Activated CD4-positive, CD25-positive, alpha-beta regulatory T cell (primary cell): ENCODE measurements at places on chromosomes 1 and 21.

GRCh38 chr1:109618661-109619575 lies 498 bp downstream of the GNAT2 start:
- no peak for DNase-seq

DNA sequence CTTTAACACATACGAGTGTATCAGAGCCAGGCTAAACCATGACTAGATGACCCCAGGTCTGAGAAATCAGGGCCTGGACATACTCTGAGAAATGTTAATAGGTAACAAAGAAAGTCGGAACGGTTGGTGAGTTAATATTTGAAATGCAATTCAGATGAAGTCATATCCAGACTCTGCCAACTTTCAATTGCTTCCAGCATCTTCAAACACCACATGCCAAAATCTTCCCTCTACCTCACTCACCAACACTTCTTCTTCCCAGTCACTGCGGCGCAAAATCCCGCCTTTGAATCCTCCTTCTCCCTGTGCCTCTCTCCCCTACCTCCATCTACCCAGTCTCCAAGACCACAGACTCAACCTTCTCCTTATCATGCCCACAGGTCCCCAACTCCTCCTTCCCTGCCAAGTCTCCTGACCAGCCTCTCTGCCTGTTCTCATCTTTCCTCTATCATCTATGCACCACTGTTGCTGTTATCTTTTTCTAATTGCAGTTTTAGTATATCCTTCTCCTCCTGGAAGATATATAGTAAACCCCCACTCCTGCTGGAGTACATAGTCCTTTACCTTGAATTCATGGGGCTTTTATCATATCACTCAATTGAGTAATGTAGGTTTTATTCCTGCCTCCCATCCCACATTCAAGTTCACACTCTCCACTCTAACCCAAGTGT lies 41.3 kb downstream of the ZBTB18 start:
- no peak for DNase-seq

- no peak for DNase-seq
Observed at GRCh38 chr21:34534522-34534921, 22.5 kb upstream of the KCNE1 start.

DNA sequence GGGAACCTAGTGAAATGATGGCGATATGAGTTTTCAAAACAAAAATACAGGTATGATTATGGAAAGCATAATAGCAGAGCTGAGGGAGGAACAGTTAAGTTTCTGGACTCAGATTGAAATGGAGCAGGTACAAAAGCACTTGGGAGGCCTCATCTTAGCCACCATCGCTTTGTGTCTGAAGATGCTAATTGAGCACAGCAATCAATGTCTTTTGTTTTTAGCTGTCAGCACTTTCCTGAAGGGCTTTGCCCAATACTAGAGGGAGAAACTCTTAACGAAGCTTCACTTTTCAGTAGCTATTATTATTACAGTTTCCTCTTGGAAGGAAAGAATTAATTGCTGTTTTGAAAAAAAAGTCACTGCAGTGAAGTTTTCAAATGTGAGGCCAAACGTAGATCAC lies 348.7 kb downstream of the RWDD3 start:
- no peak for DNase-seq

DNA sequence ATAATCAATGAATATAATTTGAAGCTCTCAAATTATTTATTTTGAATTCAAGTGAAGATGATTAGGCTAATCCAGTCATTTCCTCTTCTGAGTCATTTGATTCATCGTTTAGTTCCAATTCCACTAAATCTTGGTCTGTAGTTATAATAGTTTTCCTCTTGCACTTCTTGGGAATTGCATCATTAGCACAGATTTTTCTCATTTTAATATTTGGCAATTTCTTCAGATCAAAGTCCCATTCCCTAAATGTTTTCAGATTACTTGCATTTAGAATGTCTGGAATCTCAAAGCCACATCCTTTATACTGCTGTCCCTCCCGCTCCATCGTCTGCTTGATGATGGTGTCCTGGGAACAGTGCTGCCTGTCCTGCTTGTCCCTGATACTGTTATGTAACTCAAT lies 43.5 kb downstream of the MAST2 start:
- no peak for DNase-seq

DNA sequence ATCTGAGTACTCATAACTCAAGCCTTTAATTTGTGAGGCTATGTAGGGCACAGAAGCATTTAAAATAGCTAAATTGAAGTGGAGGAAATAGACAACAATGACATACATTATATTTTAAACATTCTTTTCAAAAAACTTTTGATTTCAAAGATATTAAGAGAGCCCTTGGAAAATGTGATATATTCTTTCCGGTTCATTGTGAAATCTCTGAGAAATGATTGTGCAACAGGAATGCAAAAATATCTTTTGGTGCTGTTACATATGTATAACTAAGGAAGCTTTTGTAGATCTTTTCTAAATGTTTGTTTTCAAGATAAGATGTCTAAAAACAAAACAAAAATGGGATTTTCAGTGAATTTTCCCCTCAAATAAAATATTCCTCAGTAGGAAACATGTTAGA lies 185.2 kb downstream of the LEPR start:
- no peak for DNase-seq

- no peak for DNase-seq
Observed at GRCh38 chr1:234874291-234875288, 254.0 kb downstream of the TOMM20 start.

DNA sequence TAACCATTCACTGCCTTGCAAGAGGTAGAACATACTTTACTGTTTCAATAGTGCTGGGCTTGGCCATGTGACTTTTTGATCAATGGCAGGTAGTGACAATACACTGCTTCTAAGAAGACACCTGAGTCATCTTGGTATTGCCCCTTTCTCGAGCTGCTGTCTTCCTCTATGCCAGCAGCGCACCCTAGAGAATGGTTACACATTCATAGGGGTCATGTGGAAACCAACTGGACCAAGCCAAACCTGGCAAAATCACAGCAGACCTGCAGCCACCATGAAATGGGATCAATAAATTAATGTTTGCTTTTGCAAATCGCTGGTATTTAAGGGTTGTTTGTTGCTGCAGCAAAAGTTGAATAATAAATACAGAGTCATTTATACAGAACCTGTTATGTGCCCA lies 122.3 kb downstream of the GRIK1 start:
- no peak for DNase-seq

DNA sequence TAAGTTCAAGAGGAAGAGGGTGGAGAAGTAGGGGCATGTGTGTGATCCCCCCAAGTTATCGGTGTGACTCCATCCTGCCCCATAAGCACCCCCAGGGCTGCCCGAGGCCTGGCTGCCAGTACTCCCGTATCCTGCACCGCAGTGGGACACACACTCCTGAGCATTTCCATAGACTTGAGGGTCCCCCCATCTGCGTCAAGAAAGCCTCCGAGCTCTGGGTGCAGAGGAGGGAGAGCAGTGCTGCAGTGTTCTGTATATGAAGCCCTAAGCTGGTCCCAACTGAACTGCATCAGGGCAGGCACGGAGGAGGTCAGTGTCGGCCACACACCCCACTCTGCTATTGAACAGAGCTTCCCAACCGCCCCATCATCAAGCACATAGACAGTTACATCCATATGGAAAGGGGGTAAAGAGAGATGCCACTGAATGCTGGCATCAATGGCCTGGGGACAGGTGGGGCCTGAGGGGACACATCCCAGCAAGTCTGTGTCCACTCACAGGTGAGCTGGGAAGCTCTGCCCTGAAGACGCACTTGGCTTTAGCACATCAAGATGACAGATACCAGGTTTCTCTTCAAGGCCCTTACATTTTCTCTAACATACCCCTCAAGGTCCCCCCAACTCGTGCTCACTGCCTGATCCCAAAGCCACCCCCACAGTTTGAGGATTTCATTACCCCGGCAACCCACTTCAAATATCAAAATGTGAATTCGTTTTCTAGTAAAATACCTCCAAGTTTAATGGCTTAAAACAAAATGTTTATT lies 64.3 kb downstream of the EVA1C start:
- DNase-seq = no peak

DNA sequence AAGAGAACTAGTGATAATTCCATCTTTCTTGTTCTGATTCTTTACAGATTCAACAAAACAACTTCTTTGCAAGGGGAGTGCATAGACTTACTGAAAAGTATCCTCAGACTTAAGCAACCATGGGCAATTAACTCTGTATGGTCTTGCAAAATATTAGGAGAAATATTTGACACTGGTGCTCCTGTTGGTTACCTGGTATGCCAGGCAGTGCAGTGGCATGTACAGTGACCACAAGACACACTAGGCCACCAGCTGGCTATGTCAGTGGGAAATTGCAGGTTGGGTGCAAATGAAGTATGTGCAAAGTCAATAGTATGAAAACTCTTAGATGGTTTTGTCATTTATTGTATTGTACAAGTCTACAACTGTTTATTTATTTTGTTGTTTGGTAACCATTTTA lies 34.5 kb downstream of the EPS15 start:
- DNase-seq = no peak

DNA sequence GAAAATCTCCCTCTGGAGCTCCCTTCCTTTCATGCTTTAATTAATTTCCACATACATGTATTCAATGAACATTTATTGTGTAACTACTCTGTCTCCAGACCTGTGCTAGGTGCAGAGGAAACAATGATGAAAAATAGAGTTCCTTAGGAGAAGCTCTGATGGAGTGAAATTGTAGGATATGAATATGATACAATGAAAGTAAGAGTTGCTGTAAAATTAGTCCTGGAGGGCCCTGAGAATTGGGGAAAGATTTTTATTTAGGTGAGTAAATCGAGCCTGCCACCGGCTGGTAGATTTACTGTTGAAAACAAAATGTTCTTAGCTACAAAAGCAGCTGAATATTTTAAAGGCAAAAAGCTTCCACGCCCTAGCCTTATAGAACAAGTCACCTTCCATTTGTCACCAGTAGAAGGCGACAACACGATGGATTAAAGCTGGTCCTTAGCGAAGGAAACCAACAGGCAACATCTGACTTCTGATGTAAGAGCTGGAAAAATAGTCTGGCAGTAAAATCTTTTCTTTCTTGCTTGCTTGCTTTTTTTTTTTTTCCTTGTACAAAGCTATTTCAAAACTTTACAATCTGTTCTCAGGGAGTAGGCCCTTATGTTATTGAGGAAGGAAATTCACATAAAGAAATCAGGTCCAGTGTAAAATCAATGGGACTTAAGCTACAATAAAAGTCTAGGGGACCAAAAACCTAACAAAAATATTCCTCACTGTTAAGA lies 82.0 kb upstream of the ROR1 start:
- no peak for DNase-seq

GRCh38 chr1:25765923-25766589 lies 33.9 kb upstream of the SELENON start:
- DNase-seq = no peak

DNA sequence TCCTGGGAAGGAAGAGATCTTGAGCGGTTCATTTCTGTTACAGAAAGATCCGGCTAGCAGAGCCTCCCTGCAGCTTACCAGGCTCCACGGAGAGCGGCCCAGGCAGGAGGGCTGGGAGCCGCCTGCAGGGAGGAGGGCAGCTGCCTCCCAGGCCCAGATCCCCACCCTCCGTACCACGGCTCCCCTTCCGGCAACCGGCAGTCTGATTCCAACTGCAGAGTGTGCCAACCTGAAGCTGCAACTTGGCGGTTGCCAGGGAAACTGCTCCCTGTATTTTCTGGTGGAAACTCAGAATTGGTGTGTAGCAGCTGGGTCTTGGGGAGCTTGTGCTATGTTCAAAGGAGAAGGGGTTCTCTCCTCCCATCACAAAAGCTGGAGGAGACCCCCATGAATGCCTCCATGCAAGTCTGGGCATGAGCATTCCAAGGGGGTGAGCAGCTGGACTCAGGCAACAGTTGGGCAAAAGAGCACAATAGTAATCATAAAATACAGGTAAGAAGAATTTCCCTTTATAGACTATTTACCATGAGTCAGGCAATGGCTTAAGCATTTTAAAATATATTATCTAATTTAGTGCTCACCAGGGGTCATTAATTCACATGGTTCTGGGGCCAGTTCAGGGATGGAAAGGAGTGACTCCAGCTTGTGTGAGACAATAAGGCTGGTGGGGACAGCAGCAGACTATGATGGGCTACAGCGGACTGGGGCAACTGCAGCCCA lies 46.1 kb upstream of the KAZN start:
- DNase-seq = no peak

- no peak for DNase-seq
Observed at GRCh38 chr1:236457775-236458174, 63.7 kb downstream of the EDARADD start.

- DNase-seq = no peak
Observed at GRCh38 chr21:16589006-16589898, 859.5 kb downstream of the USP25 start.

DNA sequence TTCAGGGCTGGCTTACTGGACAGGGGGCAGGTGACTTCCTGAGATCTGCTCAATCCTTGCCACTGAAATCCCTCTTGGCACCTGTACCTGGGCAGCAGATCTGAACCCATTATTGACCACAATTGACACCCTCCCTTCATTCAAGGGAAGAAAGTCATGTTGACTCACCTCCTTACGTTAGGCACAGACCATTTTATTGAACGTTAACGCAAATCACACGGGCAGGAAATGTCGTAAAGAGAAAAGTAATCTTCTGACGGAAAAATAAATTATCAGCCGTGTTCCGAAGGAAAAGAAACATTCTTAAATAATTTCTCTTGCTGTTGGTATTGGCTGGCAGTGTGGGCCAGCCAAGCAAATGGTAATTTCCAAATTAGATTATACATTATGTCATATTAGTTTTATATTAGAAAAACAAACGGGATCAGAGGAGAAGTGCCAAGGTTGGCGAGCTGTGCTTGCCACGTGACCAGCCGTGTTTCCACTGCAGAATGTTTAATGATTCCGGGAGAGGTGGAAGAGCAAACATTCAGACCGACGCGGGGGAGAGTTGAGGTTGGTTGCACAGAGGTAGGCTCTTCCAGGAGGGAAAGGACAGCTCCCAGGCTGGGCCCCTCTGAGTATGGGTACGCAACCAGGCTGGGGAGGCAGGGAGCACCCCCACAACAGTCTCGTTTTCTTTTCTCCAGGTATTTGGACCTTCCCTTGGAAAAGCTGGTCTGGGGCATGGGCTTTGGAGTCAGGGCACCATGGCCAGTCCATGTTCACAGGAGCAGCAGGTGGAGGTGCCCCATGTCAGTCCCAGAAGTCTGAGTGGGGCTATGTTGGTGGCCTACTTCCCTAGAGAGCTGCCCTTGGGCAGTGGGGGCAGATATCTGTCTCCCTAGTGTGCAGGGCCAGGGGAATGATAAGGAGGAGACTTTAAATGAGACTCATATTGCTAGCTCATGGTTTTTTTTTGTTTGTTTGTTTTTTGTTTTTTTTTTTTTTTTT lies 121.1 kb downstream of the FOXD2 start:
- no peak for DNase-seq

DNA sequence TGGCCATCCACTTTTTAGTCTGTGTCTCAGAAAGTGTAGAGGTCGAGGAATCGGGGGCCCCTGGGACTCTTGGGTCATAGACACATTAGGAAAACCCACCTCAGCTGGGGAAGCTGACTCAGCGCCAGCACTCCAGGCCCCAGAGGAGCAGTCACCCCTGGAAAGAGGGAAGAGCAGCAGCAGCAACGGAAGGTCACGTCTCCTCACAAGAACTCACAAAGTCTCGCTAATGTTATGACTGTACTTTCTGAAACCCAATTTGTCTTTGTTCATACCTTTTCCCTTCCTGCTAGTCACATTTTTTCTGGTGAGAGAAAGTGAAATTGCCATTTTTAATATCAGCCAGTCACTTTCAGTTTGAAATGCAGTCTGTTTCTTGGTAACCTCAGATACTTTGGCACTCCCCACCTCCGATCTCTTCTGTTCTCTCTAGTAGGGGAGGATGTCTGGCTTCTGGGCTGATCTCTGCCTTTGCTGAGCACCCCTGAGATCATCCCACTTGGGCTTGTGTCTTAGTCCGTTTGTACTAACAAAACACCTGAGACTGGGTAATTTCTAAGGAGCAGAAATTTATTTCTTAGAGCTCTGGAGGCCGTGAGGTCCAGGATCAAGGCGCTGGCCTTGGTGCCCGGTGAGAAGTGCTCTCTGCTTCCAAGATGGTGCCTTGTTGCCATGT lies 6.0 kb upstream of the NLRP3 start:
- no peak for DNase-seq

- DNase-seq = no peak
Observed at GRCh38 chr1:58997060-58997411, 213.2 kb upstream of the JUN start.
